Osteocyte (in vitro differentiated cells): ENCODE measurements at places on chromosomes 5 and 9.

GRCh38 chr9:109083813-109084405, 35.8 kb downstream of the TMEM245 start:
- no peak for DNase-seq

GRCh38 chr5:53035868-53036381, 46.8 kb downstream of the ITGA2 start:
- DNase-seq = no peak

DNA sequence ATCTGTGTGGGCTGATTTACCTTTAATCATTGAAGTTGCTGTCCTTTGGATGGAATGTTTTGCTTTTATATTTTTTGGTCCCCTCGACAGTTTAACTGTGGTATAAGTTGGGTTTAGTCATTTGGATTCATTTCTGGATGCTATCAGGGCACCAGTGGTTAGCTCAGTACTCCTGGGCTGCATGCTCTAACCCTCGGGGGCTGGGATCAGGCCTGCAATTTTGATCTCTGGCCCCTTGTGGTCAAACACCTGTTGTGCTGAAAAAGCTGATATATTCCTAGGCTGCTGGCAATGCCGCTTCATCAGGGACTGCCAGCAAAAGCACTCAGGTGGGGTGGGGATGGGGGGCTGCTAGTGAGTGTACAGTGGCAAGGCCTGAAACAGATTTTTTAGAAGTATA, 440.4 kb upstream of the RIOK2 start:
- no peak for DNase-seq

GRCh38 chr9:109031241-109031640, 17.9 kb upstream of the CTNNAL1 start:
- DNase-seq = no peak

DNA sequence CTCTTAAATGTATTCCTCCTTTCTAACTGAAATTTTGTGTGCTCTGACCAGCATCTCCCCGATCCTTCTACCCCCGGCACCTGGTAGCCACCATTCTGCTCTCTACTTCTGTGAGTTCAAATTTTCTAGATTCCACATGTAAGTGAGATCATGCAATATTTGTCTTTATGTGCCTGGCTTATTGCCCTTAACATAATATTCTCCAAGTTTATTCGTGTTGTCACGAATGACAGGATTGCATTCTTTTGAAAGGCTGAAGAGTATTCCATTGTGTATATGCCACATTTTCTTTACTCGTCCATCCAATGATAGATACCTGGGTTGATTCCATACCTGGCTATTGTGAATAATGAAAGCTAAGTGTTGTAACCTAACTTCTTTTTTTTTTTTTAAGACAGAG, 29.0 kb downstream of the FBXL7 start:
- DNase-seq = no peak

- no peak for DNase-seq
Observed at GRCh38 chr9:116066221-116066620, 87.4 kb upstream of the PAPPA start.

DNA sequence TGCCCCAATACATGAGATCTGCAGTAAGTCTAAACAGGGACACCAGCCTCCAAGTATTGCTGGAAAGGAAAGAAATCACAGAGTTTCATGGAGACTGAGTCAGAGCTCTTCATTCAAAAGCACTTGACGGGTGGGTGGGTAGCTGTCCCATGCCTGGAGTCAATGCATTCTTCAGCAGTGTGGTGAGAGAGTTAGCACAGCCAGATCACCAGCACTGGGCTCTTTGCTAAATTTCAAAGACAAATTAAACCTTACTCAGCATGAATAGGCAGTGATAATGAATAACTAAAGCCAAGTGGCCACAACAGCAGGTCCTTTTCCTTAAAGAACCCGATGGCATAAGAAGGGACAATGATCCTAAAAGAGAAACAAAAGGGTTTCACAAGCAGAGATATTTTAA, 192.4 kb downstream of the ACTL7B start:
- DNase-seq = no peak

DNA sequence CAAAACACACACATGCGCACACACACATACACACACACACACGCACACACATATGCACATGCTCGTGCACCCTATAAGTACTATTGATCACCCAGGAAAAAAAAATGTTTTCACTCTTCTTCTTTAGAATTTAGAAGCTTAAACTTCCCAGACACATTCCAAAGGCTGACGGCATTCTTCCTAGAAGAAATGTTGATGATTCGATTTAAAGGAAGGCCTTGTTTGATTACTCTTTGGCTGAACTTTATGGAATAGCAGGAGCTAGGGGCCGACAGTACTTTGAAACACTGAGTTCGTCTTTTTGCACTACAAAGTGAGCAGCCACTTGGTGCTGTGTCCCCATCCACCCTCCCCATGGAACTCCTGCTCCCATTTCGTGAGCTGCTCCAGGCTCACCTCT, 113.2 kb downstream of the EGFLAM start:
- DNase-seq = no peak

GRCh38 chr9:92480291-92480771, 2.0 kb downstream of the ASPN start:
- no peak for DNase-seq

- DNase-seq = no peak
Observed at GRCh38 chr5:144333336-144333920, 162.8 kb downstream of the KCTD16 start.

DNA sequence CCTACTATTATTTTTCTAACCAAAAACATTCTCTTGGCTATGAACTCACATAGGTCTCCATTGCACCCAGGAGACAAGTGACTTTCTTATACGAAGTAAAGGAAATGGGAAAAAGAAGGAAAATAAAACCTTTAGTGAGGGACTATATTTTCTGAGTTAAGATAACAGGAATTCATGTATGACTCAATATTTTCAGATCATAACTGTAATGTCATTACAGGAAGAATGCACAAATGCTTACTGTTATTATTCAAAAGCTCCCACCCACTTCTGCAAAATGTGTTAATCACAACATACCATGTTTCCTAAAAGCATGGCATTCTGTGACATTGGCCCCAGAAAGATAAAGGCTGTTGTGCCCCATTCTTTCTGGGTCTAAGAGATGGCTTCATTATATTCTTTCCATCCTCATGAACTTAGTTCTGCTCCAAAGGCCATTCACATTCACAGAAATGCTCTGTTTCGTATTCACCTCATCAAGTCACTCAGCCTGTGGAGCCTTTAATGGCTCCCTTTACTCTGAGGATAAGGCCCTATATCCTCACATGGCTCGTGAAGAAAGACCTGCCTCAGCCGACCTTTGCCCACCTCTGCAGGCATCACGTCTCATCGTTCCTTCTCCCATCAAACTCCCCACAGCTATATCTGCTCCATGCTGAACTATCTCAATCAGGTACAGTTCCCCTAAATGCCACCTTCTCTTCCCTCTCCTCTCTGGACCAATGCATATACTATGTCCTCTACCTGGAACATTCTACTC, 77.0 kb downstream of the ABCA1 start:
- no peak for DNase-seq

DNA sequence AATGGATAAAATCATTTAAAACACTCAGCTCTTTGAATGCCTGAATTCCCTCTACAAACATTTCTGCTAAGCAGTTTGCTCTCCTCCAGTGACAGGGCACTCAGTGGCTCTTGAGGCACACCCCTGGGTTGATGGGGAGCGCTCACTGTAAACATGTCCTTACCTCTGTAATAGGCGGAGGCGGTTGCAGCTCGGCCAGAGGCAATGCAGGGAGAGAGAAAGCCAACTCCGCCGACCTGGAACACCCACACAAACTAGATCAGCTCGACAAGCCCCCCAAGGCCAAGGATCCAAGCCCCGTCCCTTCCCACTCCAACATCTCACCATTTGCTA, 329 bp downstream of the CDC23 start:
- no peak for DNase-seq

DNA sequence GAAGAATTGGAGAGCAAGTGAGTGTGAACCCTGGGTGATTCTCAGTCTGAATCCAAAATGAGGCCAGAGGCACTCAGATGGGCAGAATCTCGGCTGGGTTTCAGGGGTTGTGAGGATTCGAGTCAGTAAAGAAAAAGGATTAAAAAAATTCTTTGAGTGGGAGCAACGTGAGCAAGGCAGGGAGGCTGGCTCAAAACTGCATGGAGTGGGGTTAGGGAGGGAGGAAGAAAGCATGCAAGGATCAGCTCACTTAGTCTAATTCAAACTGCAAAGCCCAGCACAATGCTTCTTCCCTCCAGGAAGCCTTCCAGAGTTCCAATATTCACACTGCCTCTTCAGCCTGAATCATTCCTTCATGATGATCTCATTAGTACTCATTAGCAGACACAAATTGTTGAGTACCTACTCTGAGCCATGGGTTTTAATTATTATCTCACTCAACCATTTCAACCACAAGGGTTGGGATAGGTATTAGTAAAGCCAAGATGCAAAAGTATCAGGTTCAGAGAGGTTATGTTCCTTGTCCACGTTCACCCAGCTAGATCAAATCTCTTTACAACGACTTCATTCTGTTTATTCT, 95.8 kb downstream of the BRINP1 start:
- DNase-seq = no peak

DNA sequence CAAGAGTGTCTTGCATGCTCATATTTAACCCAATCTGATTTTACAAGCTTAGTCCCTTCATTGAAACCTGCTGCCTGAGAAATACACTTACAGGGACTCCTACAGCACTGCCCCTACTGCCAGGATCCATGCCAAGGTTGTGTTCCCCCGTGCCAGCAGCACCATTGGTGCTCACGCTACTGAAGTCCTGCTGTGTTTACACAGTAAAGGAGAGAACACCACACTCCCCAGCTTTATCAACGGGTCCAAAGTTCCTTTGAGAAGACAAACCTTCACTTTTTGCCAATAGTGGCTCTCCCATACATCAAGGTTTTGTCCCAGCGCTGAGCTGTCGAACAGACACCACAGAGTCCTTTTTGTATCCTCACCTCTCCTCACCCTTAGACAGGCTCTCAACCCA, 155.1 kb upstream of the WWC1 start:
- no peak for DNase-seq

GRCh38 chr5:88776692-88777091, 106.3 kb downstream of the MEF2C start:
- no peak for DNase-seq

DNA sequence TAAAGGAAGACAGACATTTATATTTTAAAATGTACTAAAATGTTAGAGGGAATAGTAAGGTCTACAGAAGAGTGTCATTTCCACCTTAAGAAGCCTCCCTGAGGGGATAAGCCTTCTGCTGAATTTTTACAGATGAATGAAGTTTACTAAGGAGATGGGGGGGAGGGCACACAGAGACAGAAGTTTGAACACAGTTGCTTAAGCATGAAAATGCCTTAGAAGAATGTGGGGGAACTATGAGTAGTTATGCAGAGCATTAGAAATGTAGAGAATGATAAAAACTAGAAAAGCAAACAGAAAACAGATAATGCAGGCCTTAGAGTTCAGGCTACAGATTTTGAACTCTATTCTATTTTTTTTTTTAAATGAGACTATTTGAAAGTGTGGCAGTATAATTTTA, 232.2 kb upstream of the VLDLR start:
- no peak for DNase-seq

DNA sequence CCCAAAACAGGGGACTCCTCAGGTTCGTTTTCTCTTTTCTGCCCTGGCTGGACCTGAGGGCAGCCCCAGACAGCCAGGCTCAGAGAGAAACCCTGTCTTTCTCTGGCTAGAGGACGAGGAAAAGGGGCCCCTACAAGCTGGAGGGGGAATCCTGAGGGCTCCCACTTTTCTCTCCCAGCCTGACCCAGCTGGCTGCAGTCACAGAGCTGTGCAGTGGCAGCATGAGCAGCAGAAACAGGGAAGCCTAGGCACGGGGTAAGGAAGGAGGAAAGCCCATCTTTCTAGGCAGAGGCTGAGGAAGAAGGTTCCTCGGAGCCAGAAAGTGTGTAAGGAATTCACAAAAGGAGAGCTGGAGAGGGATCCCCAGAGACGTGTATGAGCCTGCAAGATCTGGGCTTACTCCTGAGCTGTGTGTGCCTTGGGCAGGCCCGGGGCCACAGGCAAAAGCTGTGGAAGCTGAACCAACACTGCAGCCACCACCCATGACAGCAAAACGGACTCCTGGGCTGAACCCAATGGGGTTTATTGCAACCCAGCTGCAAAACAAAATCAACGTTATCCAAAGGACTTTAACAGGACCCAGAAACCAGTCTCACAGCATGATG, 16.2 kb downstream of the CAMSAP1 start:
- DNase-seq = no peak

GRCh38 chr5:80343067-80343466, 23.3 kb downstream of the SPZ1 start:
- no peak for DNase-seq

DNA sequence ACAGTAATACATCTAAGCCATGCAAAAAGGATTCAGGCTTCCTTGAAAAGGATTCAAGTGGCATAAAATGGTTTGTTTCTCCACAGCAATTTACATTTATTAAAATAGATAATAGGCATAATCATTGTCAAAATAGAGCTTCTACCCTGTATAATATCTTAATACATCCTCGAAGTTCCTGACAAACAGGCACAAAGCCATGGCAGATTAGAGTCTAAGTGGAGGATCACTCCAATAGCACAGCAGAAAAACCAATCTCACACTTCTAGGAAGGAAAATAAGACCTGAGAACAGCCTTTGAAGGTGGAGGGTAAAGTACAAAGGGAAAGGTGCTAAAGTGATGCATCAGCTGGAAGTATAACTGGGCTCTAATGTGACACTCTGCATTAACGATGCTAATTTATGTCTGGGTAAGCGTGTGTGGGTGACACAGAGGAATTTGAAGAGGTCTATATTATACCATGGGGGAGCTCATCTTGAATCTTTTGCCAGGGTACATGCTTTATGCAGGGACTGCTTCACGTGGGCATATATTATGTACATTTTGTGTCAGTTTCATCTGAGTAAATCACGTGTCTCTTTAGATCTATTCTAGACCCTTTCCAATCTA, 28.8 kb downstream of the PPP2R2B start:
- DNase-seq = no peak

DNA sequence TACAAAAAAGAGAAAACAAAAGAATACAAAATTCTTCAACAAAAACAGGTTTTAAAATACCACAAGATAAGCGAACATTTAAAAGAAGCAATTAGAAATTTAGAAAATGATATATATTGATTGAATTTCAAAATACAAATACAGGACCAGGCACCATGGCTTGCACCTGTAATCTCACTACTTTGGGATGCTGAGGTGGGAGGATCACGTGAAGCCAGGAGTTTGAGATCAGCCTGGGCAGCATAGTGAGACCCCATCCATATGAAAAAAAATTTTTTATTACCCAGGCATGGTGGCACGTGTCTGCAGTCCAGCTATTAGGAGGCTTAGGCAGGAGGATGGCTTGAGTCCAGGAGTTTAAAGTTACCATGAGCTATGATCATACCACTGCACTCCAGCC, 109.9 kb upstream of the SLC30A5 start:
- no peak for DNase-seq

DNA sequence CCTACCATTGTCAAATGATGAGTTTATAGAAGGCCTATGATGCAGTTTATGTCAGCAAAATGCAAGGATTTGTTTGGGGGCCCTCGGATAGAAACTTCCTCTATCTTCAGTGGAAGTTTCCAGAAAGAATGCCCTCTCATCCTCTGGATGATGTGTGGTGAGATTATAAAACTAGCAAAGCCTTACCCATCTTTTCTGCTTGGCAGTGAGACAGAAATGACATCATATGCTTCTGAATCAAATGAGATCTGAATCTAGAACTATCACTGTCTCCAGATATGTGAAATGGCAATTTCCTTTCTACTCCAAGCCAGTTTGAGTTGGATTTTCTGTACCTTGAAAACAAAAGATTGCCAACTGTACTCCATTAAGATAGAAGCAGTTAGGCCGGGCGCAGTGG, 60.4 kb upstream of the CKMT2 start:
- no peak for DNase-seq
